ENCODE measurements at places on chromosomes 2 and 18. TPM values are rescaled to one million over a fixed set of nuclear protein-coding genes. Genes with fewer than 3 reads are reported as not detected.

UGT1A10 gene
- not detected for polyA plus RNA-seq

PKDCC gene
- polyA plus RNA-seq, result 4.1 TPM

NGEF gene
- 33.4 TPM for polyA plus RNA-seq

GKN2 gene
- polyA plus RNA-seq, result not detected

GATA6 gene
- not detected for polyA plus RNA-seq

ANO7 gene
- polyA plus RNA-seq, result 1.3 TPM

BOLL gene
- not detected for polyA plus RNA-seq

AQP12B gene
- polyA plus RNA-seq, result 0.19 TPM

C1GALT1C1L gene
- not detected for polyA plus RNA-seq

PDE11A gene
- 0.36 TPM for polyA plus RNA-seq

THUMPD2 gene
- polyA plus RNA-seq, result 1.7 TPM
